ENCODE measurements at places on chromosomes 4 and X.

DNA sequence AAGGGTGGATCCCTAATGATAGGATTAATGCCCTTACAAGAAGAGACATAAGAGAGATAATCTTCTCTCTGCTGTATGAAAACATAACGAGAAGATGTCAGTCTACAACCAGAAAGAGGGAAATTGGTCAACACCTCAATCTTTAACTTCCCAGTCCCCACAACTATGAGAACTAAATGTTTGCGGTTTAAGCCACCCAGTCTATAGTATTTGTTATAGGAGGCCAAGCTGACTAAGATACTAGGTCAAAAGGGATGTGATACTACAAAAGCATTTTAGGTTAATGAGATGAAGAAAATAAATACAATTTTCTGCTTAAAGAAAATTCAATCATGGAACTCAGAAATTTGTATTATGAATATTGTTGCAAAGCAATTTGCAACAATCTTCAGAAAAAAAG, 55.4 kb upstream of the LHFPL1 start:
- no peak for DNase-seq

GRCh38 chr4:44415251-44415650, 33.4 kb downstream of the KCTD8 start:
- no peak for DNase-seq

DNA sequence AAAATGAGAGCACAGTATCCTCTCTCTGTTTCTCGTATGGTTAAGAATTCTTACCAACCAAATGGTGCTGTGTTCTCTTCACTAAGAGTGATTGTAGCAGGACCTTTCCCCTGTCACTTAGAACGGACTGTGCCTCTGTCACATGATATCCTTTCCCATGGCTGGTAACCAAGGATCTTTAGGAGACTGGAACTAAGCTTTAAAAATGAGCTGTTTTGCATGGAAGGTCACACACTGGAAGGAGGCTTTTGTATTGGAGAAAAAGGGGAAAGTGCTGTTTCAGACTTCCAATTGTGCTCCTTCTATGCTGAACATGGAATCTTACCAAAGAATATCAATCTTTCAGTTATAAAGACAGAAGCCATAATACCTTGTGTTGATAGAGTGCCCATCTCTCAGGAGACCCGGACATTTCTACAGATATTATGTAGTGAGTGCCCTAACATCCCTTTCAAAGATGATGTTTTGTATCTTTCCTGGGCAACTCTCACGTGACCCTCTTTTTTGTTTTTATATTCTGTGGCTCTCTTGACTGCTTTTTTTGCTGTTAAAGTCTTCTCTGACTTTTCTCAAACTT, 148.6 kb downstream of the SLC4A4 start:
- no peak for DNase-seq

DNA sequence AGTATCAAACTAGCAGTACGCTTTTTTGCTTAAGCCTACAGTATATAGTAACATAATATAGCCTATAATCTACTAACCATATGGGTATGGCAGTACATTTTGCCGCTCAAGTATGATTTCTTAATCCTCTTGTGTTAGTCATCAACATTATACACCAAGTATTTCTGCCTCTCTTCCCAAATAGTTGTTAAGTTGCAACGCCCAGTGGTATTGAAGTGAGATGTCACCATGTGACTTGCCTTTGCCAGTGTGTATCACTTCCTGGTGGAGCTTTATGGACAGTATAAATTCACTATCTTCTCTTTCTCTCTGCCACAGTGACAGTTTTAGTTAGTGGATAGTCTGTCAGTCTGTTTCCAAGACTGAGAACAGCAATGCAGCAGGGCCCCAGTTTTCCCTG, 535.5 kb downstream of the PDHA2 start:
- DNase-seq, result no peak

- no peak for DNase-seq
These were observed 14.2 kb downstream of the ZNF185 start for GRCh38 chrX:152912106-152912505.

DNA sequence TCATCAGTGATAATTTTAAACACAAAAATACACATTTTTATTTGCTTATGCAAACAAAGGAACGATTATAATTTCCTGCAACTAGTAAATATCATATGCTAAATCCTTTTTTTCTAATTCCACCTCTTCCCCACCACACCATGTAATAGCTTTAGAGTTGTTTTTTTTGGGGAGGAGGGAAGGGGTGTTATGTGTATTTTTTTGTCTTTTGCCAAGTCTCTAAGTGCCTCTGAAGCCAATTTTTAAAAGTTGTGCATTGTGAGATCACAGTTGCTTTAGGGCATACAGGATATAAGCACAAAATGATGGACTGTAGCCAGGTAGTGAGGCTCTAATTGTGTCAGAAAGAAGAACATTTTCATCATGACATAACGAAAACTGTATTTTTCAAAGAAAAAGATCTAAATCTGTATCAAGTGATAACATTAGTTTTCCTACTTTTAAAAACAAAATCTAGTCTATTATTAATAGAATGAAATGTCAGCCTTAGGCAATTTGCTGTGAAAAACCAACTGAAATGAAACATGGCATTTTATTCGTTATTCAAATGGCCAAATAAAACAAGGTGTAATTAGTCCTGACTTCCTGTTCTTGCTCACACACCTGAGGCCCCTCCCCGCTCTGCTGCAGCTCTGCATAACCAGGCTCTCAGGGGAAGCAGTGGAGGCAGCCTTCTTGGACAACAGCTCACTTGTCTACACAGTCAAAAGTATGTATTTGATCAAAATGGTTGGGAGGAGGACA, 157.4 kb downstream of the PALLD start:
- no peak for DNase-seq

- no peak for DNase-seq
These were observed 16.7 kb downstream of the SAGE1 start for GRCh38 chrX:135910251-135910650.

DNA sequence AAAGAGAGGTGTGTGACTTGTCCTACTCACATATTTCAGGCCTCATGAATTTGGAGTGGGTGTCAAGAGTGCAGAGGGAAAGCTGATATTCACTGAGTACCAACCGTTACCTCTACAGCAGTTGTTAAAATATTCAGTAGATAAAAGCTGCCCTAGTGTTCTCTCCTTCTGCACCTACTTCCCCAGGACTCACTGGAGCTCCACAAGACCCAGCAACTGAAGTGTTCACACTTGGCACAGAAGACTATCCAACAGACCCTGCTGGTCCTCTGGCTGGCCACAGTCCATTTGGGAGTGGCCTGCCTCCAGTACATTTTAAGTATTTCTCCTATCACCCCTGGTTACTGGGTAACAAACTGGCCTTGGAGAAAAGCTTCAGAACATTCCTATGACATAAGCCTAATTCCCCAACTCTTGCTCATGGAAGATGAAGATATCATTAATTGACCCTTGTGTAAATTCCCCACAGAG, 70.8 kb downstream of the PPARGC1A start:
- no peak for DNase-seq

DNA sequence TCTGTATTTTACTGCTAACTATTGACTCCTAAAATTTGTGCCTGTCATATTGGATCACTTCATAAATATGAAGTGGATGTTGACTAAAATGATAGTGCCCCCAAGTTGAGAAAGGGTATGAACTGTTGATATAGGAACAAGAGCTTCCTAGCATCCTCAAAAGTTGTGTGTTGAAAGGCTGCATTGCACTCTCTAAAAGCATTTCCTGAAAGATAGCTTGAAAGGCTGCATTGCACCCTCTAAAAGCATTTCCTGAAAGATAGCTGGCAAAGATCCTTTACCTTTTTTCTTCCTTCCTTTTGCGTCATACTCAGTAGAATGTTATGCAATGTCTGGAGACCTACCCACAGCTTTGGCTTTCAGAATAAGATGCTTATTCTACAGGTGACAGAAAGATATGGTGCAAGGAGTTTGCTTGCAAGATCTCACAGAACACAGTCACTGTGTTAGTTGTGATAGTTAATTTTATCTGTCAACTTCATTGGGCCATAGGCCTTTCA, 274.6 kb upstream of the GALNTL6 start:
- no peak for DNase-seq

GRCh38 chr4:100288161-100288560, 97.9 kb upstream of the DDIT4L start:
- DNase-seq, result no peak

All from vagina (tissue), 2 donors.